ENCODE measurements at places on chromosomes 5 and 9.
A peak's percentile ranks its signal among the peaks of the same experiment; 100 is the strongest.

DNA sequence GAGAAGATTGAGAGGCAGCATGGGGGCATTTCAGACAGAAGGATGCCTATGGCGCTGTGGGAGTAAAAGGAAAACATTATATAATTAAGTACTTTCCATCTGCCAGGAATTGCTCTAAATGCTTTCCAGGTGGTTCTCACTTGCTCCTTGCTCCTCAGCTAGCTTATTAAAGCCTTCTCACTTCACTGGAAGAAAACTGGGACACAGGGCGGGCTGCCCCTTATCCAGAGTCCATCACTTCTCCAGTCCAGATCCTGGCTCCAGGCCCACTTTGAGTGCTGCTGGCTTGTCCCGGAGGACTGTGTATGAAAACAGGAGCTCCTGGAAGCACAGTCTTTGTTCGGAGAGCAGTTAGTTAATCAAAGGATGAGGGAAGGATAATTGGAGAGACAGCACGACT is 409.9 kb upstream of the ADAMTS16 start:
- no peak for DNase-seq

GRCh38 chr5:178625679-178626483 is 969 bp downstream of the CLK4 start:
- peak; percentile 13 for DNase-seq

DNA sequence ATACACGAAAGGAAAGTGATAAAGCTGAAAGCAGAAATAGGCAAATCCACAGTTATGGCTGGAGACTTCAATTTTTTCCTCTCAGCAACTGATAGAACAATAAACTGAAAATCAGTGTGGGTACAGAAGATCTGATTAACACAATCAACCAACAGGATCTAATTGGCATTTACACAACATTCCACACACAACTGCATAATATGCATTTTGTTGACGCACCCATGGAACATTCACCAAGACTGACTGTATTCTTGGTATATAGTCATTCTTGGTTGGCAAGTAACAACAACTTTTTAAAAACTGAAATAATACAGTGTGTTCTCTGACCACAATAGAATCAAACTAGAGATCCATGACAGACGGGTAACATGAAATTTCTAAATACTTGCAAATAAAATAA is 218.7 kb upstream of the S1PR3 start:
- DNase-seq = no peak

- no peak for DNase-seq
Measured at GRCh38 chr9:21668516-21668915, 133.9 kb upstream of the MTAP start.

Measured in cardiac muscle cell (in vitro differentiated cells and primary cell).